ENCODE measurements at places on chromosomes 1 and 21.

GRCh38 chr1:84174051-84174556 lies 30.0 kb downstream of the PRKACB start:
- DNase-seq, result no peak

- no peak for DNase-seq
Measured at GRCh38 chr1:112673592-112674439, 643 bp upstream of the MOV10 start.

- DNase-seq, result no peak
Measured at GRCh38 chr1:74422421-74423292, 89.8 kb downstream of the LRRC53 start.

GRCh38 chr21:26544201-26544775 lies 28.8 kb downstream of the CYYR1 start:
- DNase-seq, result no peak

DNA sequence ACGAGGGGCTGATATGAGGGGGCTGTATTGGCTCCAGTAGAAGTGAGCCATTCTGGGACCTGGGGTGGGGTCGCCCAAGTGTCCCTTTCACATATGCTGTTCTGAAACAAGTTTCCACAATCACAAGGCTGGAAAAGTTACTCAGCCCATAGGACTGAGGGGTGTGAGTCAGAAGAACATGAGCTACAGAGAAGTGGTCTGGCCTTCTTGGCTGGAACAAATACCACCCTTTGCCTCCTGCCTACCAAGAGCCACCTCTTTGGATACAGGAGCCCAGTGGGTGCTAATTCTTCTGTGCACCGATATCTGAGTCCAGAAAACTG lies 42.4 kb downstream of the MEF2D start:
- DNase-seq, result no peak

GRCh38 chr1:72051538-72051937 lies 230.8 kb downstream of the NEGR1 start:
- DNase-seq, result no peak

GRCh38 chr1:168057355-168057754 lies 79.4 kb downstream of the GPR161 start:
- no peak for DNase-seq

GRCh38 chr1:34167389-34167788 lies 2.4 kb upstream of the CSMD2 start:
- DNase-seq, result no peak

- DNase-seq, result no peak
Measured at GRCh38 chr21:16071092-16071491, 341.3 kb downstream of the USP25 start.

- DNase-seq, result no peak
Measured at GRCh38 chr1:99672530-99673213, 26.8 kb downstream of the PALMD start.

DNA sequence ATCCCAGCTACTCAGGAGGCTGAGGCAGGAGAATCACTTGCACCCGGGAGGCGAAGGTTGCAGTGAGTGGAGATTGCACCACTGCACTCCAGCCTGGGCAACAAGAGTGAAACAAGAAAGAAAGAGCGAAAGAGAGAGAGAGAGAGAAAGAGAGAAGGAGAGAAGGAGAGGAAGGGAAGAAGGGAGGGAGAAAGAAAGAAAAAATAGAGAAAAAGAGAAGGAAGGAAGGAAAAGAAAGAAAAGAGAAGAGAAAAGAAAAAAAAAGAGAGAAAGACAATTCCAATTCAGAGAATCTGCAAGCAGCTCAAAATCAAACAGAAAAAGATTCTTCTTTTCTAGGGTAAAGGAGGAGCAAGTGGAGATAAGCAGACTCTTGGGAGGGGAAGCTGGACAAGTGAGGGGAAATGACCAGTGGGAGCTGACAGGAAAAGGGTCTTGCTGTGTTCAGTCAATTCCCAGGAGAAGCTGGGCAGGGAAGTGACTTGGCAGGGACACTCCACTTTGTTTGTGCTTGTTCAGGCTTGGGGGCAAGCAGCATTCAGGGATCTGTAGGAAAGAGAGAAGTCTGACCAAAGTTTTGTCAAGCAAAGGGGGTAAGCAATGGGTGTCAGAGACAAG lies 3.6 kb upstream of the CAPN2 start:
- no peak for DNase-seq

- no peak for DNase-seq
Measured at GRCh38 chr1:55685560-55685959, 470.4 kb upstream of the USP24 start.

DNA sequence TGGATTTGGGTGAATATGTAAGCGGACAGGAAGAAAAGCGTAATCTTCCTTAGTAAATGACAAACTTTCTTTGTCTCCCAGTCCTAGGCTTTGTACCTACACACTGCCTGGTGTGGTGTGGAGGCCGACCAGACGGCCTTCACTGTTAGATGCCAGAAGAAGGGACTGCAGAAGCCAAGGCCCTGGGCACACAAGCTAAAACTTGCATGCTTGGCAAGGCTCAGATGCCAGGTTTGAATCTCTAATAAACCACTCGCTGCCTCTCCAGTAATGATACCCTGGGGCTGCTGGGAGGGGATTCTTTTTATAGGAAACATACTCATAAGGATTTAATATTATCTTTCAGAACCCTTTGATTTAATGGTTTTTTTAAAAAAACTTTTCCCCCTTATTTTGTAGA lies 263.8 kb downstream of the PTPRC start:
- no peak for DNase-seq

DNA sequence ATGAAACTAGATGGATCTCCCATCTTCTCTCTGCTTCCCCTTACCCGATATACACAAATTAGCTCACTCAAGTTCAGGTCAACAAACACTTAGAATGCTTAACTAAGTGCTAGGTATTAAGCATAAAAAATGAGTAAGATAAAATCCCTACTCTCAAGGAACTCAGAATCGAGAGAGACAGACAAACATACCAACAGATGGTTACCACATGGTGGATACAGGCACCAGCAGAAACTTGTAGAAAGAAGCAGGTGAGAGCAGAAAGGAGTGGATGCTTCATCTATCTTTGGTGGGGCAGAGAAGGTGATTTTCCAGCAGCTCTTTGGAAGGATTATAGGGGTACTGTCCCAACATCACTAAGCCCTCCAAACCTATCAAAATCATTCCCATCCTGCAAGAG lies 32.2 kb downstream of the C8B start:
- no peak for DNase-seq

DNA sequence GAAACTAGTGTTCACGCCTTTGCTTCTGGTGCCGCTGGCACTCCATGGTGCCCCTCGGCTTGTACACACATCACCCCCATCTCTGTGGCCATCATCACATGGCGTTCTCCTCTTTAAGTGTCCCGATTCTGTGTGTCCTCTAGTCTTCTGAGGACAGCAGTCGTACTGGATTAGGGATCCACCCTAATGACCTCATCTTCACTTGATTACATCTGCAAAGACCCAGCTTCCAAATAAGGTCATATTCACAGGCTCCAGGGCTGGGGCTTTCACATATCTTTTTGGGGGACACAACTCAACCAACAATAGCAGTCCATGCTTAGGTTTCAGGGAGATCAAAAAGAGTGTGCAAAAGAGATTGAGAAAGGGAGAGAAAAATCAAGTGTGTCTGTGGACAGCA lies 64.9 kb downstream of the HLCS start:
- DNase-seq, result no peak

DNA sequence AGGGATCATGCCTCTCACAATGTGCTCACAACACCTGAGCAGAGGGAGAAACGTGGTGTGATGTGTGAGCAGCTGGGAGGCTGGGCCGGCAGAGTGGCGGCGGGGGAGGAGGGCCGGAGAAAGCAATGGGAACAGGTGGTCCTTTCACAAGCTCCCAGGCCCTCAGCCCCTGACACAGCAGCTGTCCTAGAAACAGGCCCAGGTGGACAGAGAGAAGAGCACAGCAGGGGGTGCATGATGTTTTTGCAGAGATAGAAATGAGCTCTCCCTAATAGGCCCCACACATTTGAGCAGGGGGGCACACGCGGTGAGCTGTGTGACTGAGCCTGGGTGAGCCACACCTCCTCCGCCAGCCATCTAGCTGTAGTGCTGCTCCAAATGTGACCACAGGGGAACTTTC lies 7.6 kb upstream of the RGS16 start:
- no peak for DNase-seq

DNA sequence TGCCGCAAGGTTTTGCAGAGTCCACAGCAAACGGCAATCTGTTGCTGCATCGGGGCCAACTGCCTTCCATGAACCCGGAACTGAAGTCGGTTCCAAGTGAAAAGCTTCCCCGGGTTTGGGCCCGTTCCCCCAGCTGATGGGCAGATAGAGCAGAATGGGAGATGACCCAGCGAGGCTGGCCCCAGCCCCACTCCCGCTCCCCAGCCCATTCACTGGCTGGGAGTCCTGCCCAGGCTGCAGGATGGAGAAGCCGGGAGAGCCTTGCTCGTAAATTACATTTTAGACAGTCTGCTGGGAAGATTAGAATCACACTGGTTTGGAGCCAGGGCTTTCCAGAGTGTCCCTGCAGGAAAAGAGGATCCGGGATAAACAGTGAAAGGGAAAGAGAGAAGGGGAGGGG lies 31.6 kb upstream of the PAX7 start:
- no peak for DNase-seq

DNA sequence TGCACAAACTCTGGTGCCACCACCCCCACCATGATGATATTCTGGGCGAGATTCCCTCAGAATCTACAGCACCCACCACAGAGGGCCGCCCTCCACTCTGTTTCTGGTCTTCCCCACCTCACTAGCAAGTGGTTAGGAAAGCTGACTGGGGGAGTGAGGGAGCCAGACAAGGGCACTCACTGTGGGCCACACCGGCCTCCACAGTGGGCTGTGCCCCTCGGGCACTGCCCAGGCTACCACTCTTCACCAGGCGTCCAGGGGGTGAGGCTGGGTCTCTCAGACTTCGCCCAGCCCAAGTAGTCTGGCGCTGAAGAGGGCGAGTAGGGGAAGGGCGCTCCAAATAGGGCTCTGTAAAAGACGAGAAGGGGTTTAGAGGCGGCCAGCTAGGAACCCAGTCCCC lies 11.2 kb upstream of the GATAD2B start:
- DNase-seq, result no peak

DNA sequence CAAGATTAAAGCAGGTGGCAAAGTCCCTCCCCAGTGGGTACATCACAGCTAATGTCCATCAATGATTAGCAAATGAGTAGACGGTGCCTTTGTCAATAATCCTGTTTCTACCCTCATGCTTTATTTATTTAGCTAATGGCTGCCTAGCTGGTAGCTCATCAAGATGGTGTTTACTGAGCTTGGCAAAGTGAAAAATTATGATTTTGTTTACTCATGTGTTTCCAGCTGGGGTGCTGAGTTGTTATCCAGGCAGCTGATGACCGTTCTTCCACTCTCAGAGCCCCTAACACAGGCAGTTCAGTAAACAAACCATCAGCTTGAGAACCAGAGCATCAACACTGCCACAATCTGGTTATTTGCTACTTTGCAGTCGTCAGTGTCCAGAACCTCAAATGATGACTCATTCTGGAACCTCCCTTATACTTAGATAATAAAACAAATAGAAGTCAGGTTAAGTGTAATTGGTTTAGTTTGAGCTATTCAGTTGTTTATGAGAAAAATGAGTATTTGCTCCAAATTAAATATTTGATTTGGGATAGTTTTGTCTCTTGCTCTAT lies 163.9 kb downstream of the ST6GALNAC5 start:
- no peak for DNase-seq

DNA sequence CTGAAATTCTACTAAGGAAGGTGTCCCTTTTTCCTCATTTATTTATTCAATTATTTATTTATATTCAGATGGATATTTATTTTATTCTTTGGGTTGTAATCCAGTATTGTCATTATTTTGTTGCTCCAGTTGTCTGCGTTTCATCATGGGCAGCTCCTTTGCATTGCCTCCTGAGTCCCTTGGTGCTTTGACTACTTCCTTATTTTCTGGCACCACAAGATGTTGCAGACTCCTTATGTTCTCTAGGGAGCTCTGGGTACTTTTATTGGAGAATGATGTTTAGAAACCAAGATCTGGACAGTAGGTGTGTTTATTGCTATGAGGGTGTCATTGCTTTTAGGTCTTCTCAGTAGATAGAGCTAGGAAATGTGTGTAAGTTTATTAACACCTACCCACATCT lies 59.9 kb upstream of the ERRFI1 start:
- no peak for DNase-seq

All from stimulated activated CD4-positive, alpha-beta T cell treated with anti-CD3 and anti-CD28 coated beads, TNF-alpha, amount 100 ng/mL, for 4 hours (primary cell).